ENCODE measurements at places on chromosomes 5 and 9. TPM values are rescaled to one million over a fixed set of nuclear protein-coding genes. Genes with fewer than 3 reads are reported as not detected.

The ARRDC3 gene
- total RNA-seq, result 31.4 TPM

The CSF1R gene
- total RNA-seq, result 11.0 TPM

The ADAMTS19 gene
- 3.0 TPM for total RNA-seq

DNA sequence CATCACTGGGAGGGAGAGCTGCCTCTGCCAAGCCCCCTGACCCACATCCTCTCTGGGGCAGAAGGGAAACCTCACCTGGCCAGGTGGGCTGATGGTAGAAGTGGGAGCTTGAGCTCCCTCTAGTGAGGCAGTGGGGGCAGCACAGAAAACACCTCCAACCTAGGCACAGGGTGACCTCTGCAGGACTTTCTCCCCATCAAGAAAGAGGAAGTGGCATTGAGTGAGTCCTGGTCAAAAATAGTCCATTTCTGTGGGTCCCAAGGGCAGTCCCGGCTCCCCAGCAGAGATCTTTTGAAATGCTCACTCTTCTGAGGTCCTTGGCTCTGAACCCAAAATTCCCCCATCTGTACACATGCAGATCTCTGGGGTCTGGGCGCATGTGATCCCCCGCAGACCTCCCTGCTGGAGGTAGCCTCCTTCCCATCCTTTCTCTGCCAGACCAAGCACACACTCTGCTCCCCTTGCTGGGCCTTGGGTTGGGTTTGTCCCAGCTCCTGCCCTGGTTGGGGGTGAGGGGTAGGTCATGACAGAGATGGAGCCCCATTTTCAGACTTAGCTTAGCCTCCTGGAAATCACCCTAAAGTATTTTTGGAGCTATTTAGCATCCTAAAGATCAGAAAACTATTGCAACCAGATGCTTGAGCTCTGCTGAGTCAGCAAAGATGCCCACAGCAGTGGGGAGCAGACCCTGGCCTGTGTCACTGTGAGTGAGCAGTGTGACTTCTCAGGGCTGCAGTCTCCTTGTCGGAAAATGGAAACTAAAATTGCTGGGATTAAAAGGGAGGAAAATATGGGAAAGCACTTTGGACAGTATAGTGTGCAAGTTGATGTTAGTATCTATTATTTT is 41.6 kb upstream of the LCP2 start:
- no peak overlapping the region for H3K27ac ChIP-seq
- no peak overlapping the region for H3K4me3 ChIP-seq
- no peak for DNase-seq
- no peaks in the 10 kb centered on the region for H3K4me1 ChIP-seq
- H3K27me3 ChIP-seq, result no peaks in the 10 kb centered on the region
- no peaks in the 10 kb centered on the region for H3K36me3 ChIP-seq

- no peak for DNase-seq
- H3K4me3 ChIP-seq, result no peak overlapping the region
- no peaks in the 10 kb centered on the region for H3K27me3 ChIP-seq
- H3K4me1 ChIP-seq, result no peaks in the 10 kb centered on the region
Measured at GRCh38 chr5:72681781-72682180, 134.7 kb upstream of the TNPO1 start.

DNA sequence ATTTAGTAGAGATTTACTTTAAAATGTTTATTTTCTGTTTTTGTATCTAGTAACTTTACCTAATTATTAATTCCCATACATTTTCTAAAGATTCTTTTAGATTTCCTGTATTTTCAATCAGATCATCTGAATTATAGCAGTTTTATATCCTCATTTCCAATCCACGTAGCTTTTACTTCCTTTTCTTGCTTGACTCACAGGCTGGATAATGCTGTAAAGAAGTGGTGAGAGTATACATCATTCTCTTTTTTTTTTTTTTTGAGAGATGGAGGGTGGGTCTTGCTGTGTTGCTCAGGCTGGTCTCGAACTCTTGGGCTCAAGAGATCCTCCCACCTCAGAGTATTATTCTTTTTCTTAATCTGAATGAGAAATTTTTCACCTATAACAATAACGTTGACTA is 11.2 kb upstream of the SETX start:
- H3K27me3 ChIP-seq, result no peaks in the 10 kb centered on the region
- no peak overlapping the region for H3K4me3 ChIP-seq
- H3K4me1 ChIP-seq, result peaks cover 8% of the 10 kb centered on the region
- DNase-seq, result no peak
- H3K27ac ChIP-seq, result no peak overlapping the region

The TUSC1 gene
- total RNA-seq, result 35.6 TPM

DNA sequence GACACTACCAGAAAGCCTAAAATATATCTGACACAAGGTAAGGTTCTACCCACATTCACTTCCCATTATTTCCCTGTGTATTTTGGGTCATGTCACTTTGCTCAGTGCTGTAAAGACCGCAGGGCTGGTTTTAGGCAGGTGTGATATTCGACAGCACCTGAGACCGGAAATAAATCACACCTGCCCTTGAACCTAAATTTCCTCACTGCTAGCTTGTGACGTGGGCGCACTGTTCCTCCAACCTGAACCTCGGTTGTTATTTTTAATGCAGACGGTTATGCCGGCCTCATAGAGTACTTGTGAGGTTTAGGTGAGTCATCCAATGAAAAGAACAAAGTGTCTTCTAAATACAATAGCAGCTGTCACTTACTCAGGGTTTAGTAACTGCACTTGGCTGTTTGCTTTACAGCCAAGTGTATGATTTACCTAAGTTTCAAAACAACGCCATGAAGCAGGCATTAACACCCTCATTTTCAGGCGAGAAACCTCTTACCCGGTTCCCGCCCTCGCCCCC is 20.7 kb upstream of the ZNF782 start:
- H3K27ac ChIP-seq, result peak overlapping the region; percentile 82
- H3K4me3 ChIP-seq, result peak overlapping the region; percentile 51
- H3K36me3 ChIP-seq, result no peaks in the 10 kb centered on the region

DNA sequence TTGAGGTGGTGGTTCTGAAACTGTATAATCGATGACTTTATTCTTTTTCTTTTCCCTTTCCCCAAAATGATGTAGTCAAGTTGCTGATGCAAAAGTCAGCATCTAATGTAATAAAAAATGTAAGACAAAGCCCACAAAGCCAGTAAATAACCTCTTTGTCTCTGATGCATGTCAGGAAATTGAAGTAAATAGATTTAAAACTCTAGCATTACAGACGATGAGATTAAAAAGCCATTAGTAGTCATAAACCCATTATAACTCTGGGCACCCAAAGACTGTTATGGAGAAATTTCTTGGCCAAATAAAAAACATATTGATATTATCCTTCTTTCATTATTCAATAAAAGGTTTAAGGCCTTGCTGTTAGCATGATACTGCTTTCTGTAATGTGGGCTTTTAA is 548.7 kb downstream of the TUSC1 start:
- no peaks in the 10 kb centered on the region for H3K36me3 ChIP-seq
- no peak for DNase-seq
- no peaks in the 10 kb centered on the region for H3K27me3 ChIP-seq
- H3K27ac ChIP-seq, result no peak overlapping the region

- peaks cover 16% of the 10 kb centered on the region for H3K4me1 ChIP-seq
- no peak overlapping the region for H3K27ac ChIP-seq
- DNase-seq, result no peak
- no peaks in the 10 kb centered on the region for H3K36me3 ChIP-seq
- no peaks in the 10 kb centered on the region for H3K27me3 ChIP-seq
Measured at GRCh38 chr5:140118302-140118936, 4.5 kb downstream of the PURA start.

The PAEP gene
- total RNA-seq, result not detected

- no peaks in the 10 kb centered on the region for H3K27me3 ChIP-seq
- H3K27ac ChIP-seq, result no peak overlapping the region
- H3K36me3 ChIP-seq, result no peaks in the 10 kb centered on the region
- no peak for DNase-seq
- no peak overlapping the region for H3K4me3 ChIP-seq
Measured at GRCh38 chr9:100637787-100638186, 59.9 kb downstream of the CAVIN4 start.

The PCDHA9 gene
- 0.51 TPM for total RNA-seq

DNA sequence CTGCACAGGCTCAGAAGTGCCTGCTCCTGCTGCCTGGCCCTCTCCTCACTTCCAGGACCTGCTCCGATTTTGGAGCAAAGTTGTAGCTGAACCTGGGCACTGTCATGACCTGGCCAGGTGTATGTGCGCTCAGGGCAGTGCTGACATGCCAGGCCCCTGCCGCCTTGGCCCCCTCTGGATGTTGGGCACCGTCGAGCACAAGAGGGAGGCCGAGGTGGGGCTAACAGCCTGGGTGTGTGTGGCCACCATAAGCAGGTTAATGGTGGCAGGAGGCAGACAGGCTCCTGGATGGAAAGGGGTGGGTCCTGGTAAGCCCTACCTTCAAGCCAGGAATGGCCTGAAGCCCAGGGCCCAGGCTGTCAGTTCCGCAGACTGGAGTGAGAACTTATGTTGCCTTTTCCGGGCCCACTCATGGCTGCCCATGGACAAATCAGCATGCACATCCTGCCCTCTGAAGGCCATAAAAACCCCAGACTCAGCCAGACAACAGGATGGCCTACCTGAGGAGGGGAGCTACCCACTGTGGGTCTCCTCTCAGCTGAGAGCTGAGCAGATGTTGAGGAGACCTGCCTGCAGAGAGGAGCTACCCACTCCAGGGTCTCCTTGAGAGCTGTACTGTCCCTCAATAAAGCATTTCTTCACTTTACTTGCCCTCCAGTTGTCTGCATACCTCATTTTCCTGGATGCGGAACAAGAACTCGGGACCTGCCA is 66.2 kb downstream of the NACC2 start:
- no peaks in the 10 kb centered on the region for H3K27me3 ChIP-seq
- H3K4me1 ChIP-seq, result no peaks in the 10 kb centered on the region
- H3K36me3 ChIP-seq, result no peaks in the 10 kb centered on the region
- no peak overlapping the region for H3K27ac ChIP-seq
- H3K4me3 ChIP-seq, result no peak overlapping the region

GRCh38 chr9:113012492-113012891 is 500 bp upstream of the ZNF883 start:
- no peak overlapping the region for H3K4me3 ChIP-seq
- H3K27ac ChIP-seq, result no peak overlapping the region
- no peaks in the 10 kb centered on the region for H3K36me3 ChIP-seq

The CYLC2 gene
- total RNA-seq, result not detected

DNA sequence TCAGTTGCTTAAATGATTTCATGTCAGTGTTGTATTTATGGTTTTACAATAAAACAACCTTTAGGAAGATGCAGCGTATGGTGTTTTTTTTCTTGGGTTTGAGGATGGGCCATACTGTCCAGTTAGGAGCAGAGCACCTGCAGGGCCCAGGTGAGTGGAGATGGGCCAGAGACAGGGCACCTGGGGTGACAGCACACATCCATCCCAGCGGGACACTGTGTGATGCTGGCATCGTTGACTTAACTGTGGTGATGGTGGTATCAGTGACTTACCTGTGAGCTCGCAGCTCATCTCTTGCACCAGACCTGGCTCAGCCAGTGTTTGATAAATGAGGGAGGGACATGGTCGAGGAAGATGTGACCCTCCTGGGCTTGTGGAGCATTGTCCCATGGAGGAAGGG is 21.6 kb downstream of the AMBP start:
- H3K4me3 ChIP-seq, result no peak overlapping the region
- H3K36me3 ChIP-seq, result no peaks in the 10 kb centered on the region
- no peak for DNase-seq

- no peaks in the 10 kb centered on the region for H3K27me3 ChIP-seq
- H3K4me3 ChIP-seq, result no peak overlapping the region
- peaks cover 3% of the 10 kb centered on the region for H3K4me1 ChIP-seq
- H3K36me3 ChIP-seq, result no peaks in the 10 kb centered on the region
- peak; percentile 76 for DNase-seq
Measured at GRCh38 chr9:108057421-108058134, 568.0 kb upstream of the KLF4 start.

DNA sequence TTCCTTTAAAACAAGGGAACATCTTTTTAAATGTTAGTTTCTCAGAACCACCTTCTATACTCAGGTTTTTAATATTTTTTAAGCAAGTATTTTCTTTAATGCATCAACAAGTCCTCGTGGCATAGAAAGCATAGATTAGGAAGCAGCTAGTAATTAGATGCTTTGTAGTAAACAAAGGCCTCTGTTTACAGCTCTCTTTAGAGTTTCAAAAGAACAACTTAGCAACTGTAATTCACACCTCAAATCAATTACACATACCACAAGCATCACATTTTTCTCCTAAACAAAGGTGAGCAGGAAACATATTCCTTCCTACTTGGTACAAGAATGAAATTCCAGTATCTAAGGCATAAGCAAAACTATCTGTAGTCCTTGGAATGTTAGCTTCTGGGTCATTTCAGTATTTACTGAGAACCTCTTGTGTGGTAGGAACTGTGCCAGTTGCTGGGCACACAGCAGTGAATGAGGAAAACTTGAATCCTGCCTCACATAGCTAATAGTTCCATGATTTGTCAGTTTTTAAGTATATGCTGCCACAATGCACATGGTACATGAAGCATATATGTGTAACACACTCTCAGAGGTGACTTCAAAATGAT is 249.1 kb downstream of the CEMIP2 start:
- H3K27me3 ChIP-seq, result peaks cover 4% of the 10 kb centered on the region
- no peak overlapping the region for H3K27ac ChIP-seq
- DNase-seq, result no peak
- no peaks in the 10 kb centered on the region for H3K36me3 ChIP-seq

The WDR41 gene
- 28.8 TPM for total RNA-seq

The MOB3B gene
- 17.8 TPM for total RNA-seq

- H3K27me3 ChIP-seq, result no peaks in the 10 kb centered on the region
- H3K4me3 ChIP-seq, result no peak overlapping the region
- peaks cover 4% of the 10 kb centered on the region for H3K4me1 ChIP-seq
- peaks cover 12% of the 10 kb centered on the region for H3K36me3 ChIP-seq
- H3K27ac ChIP-seq, result no peak overlapping the region
Measured at GRCh38 chr9:95459851-95460517, 56.8 kb downstream of the PTCH1 start.

DNA sequence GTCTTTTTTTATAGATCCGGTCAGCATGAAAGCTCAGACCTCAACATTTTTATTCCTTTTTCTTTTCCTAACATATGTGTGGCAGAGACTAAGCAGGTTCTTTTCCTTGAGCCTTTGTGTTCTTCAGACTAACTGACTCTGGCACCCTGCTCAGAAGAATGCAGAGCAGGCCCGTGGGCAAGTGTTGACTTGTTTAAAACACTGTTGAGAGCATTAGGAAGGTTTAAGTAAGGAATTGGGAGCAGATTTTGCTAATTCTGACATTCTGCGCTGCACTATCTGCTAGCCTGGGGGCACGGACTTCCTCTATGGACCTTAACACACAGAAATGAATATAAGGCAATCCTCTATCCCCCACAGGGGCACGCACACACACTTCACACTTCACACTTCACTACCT is 182.5 kb upstream of the PIK3R1 start:
- H3K4me3 ChIP-seq, result no peak overlapping the region
- H3K27ac ChIP-seq, result no peak overlapping the region
- no peaks in the 10 kb centered on the region for H3K36me3 ChIP-seq

The FBXO4 gene
- total RNA-seq, result 25.7 TPM

DNA sequence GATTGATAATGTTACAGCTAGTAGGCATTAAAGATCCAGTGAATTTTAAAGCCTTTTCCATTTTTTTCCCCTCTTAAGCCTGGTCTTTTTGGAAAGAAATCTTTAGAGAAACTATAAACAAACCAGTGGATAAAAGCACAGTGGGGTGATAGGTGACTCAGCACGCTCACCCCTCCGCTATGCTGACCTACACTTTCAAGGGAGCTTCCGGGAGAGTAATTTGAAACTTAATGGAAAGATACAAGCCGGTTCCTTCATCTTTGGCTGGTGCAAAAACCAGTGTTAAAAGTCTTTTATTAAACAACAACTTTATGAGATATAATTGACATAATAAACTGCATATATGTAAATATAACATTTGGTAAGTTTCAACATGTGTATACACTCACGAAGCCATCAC is 27.0 kb upstream of the ALDOB start:
- no peaks in the 10 kb centered on the region for H3K36me3 ChIP-seq
- no peak overlapping the region for H3K4me3 ChIP-seq
- no peaks in the 10 kb centered on the region for H3K27me3 ChIP-seq
- no peak for DNase-seq

Measured in prostate gland (tissue), 2 donors.